ENCODE measurements at places on chromosomes 12 and 14.

DNA sequence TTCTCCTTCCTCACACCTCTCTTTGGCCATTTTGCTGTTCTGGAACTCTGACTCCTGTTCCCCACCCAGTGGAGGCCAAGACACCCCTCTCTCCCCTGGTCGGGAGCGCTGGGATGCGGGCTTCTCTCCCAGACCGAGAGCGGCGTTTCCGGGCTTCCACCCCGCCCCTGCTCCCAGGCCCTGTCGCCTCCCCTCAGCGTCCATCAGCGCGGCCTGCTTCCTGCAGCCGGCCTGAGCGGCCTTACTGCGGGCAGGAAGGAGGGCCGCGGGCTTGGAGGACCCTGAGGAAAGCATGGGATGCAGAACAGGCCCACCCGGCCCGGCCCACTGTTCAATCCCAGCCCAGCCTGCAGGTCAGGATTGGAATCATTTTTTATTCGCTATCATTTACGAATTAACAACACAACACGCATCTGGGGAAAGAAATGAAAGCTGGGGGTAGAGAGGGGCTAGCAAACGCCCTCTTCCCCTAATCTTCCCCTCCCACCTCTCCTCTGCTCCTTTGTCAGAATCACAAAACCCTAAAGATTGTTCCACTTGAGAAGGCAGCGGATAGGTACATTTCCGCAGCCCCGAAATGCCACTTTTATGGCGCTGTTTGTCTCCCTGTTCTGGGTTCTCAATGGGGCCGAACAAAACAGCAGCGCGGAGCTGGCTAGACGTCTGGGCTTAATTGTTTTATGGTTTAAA, 3.8 kb upstream of the HOXC8 start:
- no peak for DNase-seq

DNA sequence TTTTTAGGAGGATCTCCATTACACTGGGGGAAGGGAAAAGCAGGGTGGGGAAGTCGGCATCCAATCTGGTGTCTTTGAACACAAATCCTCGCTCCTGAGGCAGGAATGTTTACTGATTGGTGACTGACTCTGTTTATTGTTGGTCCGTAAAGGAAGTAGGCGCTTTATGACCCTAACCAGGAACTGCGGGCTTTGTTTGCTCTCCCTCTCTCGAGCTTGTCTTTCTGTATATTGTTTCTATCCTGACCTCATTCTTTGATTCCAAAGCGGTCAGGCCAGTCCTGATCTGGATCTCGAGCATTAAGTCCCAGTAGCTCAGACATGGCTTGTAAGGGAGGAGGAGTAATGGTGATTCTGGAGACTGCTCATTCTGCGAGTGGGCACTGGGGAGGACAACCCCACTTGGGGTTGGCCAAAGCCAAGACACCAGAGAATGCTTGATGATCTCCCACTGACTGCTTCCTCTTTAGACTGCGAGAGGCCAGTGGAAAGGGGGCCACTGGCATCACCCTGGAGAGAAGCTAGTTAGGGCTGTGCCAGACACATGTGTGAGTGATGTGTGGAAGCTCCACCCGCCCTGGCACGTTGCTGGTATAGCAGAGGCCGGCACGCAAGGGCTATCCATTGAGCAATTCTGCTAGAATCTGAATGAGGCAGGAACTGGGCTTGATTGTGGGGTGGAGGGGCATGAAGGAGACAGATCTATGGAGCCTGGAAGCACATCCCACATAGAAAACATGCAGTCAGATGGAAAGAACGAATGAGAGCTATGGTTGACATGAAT, 194.6 kb downstream of the PAX9 start:
- DNase-seq: no peak

- DNase-seq: no peak
These were observed 5.8 kb upstream of the MFAP5 start for GRCh38 chr12:8668441-8668840.

- no peak for DNase-seq
These were observed 60.1 kb downstream of the TSPAN9 start for GRCh38 chr12:3137268-3137781.

GRCh38 chr14:74848768-74849167, 27.2 kb downstream of the PROX2 start:
- DNase-seq: no peak

DNA sequence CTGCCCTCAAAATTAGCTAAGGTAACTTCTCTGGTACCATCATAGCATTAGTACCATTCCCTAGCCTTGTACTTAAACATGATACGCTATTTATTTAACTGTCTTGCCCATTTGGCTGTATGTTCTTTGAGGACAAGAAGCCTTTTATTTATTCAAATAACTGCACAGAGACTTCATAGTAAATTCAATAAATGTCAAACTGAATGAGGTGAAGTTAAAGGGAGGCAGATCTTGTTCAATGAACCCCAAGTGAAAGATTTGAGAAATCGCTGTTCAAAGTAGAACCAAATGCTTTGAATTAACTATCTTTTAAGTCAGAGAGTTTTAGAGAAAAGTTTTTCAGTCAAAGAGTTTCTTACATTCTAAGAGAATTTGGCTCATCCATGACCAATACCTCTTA, 203.6 kb downstream of the GXYLT1 start:
- DNase-seq: no peak

- no peak for DNase-seq
These were observed 36.5 kb downstream of the SLC6A12 start for GRCh38 chr12:177336-177979.

GRCh38 chr14:38716926-38717325, 386.1 kb downstream of the SEC23A start:
- DNase-seq: no peak

DNA sequence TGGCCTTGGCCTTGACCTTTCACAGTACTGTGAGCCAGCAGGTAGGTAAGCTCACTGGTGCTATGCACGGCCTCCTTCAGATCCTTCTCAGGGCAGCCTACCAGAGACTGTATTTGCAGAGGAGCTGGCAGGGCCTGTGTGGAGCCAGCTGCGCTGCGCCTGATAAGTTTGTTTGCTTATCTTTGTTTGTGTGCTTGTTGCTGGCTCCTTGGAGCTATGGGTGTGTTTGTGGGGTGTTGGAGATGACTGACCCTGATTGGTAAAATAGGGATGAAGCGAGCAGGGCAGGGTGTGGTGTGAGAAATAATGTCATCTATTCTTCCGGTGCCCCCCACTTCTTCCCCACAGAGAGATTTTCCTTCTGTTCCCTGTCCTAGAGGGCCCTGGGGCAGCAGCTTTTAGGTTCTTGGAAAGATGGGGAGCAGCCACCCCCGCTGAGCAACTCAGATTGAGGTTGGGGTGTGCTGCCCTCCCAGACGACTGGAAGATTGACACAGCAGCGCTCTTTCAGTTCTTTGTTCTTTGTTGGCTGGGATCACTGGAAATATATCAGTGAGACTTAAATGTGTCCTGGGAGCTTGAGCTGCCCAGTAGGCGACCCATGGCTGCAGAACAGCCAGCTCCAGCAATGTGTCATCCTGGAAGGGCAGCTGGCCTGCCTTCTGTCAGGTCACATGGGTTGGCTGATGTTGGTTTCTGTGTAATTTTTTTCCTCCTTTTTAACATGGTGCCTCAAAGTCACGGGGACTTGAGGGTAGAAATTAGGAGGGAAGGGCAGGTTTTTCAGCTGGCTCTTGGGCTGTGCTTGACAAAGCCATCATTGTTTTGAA, 19.6 kb downstream of the MLXIP start:
- no peak for DNase-seq

DNA sequence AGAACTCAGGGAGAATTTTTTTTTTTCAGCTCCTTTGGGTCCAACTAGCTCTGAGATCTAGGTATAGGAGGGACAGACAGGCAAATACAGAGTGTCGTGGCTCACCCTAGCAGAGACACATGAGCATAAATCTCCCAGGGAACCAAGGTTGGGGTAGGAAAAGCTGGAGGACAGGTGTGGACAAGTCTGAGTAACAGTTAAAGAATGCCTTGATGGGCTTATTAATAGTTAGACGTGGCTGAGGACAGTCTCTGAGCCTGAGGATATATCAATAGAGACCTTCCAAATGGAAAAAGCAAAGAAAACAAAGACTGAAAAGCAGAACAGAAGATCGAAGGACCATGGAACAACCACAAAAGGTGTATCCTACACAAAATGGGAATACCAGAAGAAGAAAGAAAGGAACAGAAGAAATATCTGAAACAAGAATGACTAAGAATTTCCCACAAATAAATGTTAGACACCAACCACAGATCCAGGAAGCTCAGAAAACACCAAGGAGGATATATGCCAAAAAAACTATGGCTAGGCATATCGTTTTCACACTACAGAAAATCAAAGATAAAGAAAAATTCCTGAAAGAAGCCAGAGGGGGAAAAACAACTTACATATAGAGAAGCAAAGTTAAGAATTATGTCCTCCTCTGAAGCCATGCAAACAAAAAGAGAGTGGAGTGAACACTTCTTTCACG, 80.9 kb downstream of the PTPRB start:
- no peak for DNase-seq

GRCh38 chr12:53345486-53346188, 9.5 kb upstream of the SP7 start:
- DNase-seq: peak; percentile 74

GRCh38 chr12:53644133-53644532, 18.0 kb upstream of the ATF7 start:
- DNase-seq: no peak

DNA sequence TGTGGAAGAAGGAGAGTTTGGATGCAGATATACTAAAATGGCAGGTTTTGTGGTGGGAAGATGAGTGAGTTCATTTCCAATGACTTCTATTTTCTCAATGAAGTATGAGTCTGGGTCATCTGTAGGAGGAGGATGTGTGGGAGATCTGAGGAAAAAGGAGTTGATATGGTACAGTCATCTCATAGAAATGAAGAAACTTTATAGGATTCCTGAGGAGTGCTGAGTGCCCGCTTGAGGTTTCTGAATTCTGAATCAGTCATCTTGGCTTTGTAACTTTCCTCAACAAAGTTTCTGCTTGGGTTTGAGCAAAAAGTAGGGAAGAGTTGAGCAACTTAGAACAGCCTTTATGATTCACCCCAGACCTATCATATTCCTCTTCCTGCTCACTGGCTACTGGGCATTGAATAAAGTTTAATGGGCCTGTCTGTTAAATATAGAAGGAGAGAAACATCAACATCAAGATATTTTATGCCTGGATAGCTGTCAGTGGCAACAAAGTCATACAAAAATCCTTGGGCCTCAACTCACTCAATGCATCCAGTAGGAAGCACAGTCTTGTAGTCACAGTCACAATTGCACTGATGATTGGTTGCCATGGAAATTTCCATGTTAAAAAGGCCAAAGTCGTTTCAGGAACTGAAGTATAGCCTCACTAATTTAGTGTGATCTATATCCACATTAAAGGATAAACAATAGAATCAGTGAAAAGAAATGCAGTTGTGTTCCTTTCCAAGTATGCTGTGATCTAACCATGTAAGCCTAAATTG, 284.7 kb downstream of the DUSP6 start:
- no peak for DNase-seq

Data from coronary artery (tissue), 2 donors.